Right forelimb (tissue), 1 donor: ENCODE measurements at places on chromosomes 7 and 10.
A peak's percentile ranks its signal among the peaks of the same experiment; 100 is the strongest.

- DNase-seq, result no peak
Measured at GRCh38 chr7:22821702-22822485, 755 bp downstream of the TOMM7 start.

- DNase-seq, result no peak
Measured at GRCh38 chr7:135263321-135263970, 29.8 kb downstream of the STRA8 start.

GRCh38 chr10:89915021-89915420 is 213.6 kb downstream of the KIF20B start:
- no peak for DNase-seq

GRCh38 chr7:154879629-154880028 is 123.3 kb downstream of the PAXIP1 start:
- no peak for DNase-seq

DNA sequence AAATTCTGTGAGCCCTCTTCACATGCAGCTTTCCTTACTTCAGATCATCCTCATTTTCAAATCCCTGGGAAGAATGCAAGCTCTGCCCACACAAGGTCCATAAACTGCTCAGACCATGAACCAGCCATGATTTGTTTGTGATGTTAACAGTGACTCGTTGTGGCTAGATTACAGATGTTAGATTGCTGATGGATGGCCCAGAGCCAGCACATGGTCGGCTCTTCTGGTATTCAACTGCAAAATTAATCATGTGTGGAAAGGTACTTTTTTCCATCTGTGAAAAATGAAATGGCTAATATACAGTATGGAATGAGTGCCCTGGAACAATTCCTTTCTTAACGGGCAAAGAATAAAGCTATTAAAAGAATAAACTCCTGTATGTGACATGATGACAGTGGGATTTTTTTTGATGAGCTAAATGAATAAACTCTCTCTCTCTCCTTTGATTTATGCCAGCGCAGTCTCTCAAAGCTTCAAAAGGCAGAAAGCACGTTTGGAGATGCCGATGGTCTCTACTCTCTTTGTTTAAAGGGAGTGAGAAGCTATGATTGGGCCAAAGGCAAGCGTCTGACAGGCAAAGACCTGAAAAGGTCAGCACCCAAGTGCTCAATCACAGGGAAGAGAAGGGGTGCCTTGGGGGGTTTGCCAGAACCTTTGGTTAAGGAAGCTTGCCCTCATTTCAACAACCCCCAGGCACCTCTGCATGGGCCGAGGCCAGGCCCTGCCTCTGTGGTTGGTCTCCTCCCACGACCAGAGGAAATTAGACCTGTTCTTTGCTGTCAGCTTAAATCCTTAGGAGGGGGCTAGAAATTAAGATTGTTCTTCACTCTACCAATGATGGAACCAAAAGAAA is 444.0 kb upstream of the NFE2L3 start:
- no peak for DNase-seq

GRCh38 chr10:131738396-131738735 is 162.4 kb upstream of the PPP2R2D start:
- no peak for DNase-seq

DNA sequence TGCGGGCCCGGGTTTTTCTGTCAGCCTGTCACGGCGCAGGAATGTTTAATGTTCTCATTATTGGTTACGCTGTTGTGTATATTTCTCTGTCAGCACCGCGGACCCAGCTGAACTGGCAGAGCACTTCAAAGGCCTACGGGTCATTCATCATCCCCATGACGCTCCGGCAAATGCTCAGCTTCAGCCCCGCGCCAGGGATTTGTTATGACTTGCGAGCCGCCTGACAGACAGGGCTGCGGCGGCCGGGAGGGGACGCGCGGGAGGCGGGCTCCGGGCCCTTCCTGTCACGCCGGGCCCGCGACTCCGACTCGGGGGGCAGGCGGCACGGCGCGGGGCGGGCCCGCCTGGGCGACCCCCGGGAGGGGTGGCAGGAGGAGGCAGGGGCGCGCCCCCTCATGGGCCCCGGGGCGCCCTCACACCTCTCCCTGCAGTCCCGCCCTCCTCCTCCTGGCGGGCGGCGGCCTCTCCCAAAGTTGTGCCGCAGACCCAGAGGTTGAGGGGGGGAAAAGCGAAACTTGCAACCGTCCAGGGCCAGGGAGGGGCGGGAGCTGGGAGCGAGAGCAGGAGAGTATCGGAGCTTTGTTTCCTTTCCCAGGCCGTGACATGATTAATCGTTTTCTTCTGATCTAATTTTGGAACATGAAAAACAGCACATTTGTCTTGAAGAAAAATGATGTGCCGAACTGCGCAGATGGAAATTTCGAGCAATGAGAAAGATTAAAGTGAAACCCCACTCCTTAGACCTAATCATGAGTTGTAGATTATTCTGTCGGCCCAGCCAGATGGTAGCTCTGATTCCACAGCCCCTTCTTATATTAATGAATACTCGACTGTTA is 59.3 kb upstream of the COMTD1 start:
- DNase-seq, result peak; percentile 86

- no peak for DNase-seq
Measured at GRCh38 chr10:131426534-131426898, 115.0 kb upstream of the TCERG1L start.

- no peak for DNase-seq
Measured at GRCh38 chr7:11374629-11375028, 401.0 kb downstream of the PHF14 start.

- DNase-seq, result no peak
Measured at GRCh38 chr7:43701500-43701854, 27.8 kb downstream of the COA1 start.

DNA sequence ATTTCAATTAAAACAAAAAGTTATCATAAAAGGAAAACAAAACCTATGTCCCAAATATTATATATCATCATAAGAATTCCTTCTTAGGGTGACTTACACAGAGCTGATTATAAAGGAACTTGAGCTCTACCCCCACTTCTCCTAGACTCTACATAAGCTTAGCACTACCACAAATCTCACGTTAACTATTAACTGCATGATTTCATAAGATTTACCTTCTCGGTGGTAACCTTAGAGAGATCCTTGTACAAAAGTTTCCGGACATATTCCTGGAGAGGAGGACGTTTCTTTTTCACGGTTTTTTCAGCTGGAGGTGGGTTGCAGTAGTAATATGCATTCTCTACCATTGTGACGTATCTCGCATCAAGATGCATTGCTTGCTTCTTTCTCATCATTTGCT is 83.7 kb downstream of the UPF2 start:
- no peak for DNase-seq

GRCh38 chr7:30523466-30523865 is 18.8 kb upstream of the GGCT start:
- DNase-seq, result no peak

DNA sequence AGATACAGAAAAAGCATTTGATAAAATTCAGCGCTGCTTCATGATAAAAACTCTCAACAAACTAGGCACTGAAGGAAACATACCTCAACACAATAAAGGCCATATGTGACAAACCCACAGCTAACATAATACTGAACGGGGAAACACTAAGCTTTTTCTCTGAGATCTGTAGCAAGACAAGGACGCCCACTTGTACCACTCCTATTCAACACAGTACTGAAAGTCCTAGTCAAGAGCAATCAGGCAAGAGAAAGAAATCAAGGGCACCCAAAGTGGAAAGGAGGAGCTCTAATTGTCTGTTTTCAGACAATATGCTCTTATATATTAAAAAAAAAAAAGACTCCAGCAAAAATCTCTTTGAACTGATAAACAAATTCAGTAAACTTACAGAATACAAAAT is 13.3 kb downstream of the DIP2C start:
- DNase-seq, result no peak

GRCh38 chr7:99061001-99061776 is 82.7 kb downstream of the SMURF1 start:
- no peak for DNase-seq

DNA sequence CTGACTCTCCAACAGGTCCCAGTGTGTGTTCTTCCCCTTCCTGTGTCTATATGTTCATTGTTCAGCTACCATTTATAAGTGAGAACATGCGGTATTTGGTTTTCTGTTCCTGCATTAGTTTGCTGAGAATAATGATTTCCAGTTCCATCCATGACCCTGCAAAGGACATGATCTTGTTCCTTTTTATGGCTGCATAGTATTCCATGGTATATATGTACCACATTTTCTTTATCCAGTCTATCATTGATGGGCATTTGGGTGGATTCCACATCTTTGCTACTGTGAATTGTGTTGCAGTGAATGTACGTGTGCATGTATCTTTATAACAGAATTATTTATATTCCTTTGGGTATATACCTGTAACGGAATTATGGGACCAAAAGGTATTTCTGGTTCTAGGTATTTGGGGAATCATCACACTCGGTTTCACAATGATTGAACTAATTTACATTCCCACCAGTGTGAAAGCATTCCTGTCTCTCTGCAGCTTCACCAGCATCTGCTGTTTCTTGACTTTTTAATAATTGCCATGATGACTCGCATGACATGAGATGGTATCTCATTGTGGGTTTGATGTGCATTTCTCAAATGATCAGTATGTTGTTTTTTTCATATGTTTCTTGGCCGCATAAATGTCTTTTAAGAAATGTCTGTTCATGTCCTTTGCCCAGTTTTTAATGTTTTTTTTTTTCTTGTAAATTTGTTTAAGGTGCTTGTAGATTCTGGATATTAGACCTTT is 60.2 kb downstream of the LSMEM1 start:
- DNase-seq, result no peak

- no peak for DNase-seq
Measured at GRCh38 chr10:84026821-84027257, 112.5 kb upstream of the GHITM start.

DNA sequence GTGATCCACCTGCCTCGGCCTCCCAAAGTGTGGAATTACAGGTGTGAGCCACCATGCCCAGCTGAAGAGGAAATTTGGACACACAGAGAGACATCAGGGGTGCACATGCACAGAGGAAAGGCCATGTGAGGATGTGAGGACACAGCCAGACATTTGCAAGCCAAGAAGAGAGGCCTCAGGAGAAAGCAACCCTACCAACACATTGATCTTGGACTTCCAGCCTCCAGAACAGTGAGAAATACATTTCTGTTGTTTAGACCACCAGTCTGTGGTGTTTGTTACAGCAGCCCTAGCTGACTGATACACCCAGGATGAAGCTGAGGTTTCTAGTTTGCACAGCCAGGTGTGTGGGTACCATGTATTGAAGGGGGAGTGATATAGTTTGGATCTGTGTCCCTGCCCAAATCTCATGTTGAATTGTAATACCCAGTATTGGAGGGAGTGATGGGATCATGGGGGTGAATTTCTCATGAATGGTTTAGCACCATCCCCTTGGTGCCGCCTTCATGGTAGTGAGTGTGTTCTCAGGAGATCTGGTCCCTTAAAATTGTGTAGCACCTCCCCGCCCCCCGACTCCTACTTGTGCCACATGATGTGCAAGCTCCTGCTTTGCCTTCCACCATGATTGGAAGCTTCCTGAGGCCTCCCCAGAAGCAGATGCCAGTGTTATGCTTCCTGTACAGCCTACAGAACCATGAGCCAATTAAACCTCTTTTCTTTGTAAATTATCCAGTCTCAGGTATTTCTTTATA is 64.7 kb upstream of the DUSP5 start:
- DNase-seq, result no peak
